ENCODE measurements at places on chromosomes 16 and 17.

GRCh38 chr16:16989368-16989767, 481.4 kb downstream of the XYLT1 start:
- no peak for DNase-seq

GRCh38 chr17:76957678-76958464, 89.7 kb downstream of the MGAT5B start:
- DNase-seq = no peak

- DNase-seq = no peak
These were observed 28.4 kb downstream of the DNAH2 start for GRCh38 chr17:7745748-7746470.

GRCh38 chr16:85565340-85565739, 47.8 kb upstream of the GSE1 start:
- no peak for DNase-seq

DNA sequence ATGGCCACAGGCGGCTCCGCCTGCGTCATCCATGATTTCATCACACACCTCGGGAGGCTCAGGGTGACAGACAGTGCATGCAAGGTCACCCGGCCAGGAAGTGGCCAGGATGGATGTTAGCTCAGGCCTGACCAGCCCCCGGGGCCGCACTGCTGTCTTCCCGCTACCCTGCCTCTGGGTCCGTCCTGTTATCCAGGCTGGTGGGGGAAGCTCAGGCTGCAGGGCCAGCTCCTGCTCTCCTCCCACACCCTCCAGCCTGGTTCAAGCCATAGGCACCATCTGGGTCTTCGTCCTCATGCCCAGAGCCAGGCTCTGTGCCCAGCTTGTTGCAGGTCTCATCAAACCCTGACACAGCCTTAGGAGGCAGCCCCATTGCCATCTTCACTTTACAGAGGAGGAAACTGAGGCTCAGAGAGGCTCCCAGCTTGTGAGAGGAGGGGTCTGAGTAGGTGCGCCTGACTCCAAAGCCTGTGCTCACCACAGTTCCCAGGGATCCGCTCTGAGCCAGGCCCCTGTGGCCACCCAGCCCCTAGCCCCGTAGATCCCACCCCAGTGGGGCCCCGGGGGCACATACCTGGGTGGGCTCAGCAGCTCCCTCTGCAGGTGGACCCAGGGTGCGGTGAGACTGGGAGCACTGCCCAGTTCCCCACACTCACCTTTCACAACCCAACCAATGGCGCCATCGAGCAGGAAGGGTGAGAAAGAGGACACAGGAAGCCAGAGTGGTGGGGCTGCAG, 412 bp upstream of the ADGRG3 start:
- no peak for DNase-seq

Data from activated CD4-positive, alpha-beta T cell treated with anti-CD3 and anti-CD28 coated beads, Interleukin-2, amount 50 U/mL, for 4 hours (primary cell).